ENCODE measurements at places on chromosomes 7 and 10.

DNA sequence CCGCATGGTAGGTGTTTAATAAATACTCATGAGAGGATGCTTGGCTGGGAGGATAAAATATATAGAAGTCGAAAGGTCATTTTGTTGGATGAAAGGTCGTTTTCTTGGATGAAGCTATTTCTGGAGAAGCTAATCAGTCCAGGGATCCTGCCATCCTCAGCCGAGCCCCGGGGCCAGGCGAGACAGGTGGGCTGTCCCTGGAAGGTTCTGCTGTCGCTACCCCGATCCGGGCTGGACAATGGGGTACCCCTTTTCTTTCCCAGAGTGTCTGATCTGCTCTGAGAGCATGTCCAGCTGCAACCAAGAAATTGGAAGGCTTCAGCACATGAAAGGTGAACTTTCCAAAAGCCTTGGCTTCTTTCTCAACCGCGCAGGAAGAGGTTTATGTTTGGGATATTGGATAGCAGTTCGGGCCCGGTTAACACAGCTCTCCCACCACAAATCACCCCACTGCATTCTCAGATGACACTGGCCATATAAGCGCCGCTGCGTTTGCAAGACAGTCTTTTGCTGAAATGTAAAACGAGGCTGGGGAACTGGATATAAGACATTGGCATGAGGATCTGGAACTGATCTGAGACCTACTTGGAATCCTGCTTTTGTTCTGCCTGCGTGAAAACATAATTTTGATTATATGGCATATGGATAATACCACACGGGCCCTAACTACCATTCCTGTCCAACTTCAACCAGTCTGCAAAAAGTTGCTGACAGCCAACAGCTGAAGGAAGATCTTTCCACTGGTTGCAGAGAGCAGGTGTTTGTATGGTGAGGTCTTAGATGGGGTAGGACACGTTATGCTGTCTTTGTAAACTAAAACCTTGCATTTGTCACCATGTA lies 31.2 kb upstream of the MSRB2 start:
- DNase-seq: no peak

DNA sequence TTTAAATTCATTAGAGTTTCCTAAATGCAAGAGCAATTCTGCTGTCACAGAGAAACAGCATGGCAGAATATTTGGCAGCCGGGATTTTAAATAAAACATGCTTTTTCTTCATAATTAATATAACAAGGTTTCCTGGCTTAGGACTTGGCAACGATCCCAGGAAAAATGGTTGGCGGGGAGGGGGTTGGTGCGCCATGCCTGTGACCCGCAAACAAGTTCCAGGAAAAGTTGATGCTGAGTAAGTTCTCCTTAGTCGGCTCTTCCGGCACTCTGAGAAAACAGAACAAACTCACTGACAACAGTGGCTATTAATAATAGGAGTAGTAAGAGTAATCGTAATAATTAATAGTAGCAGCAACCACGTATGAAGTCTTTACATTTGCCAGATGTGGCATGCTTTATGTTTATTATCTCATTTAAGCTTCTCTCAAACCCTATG lies 4.6 kb downstream of the HABP2 start:
- no peak for DNase-seq

GRCh38 chr7:138663725-138664710 lies 37.1 kb downstream of the SVOPL start:
- DNase-seq: no peak

- DNase-seq: no peak
Measured at GRCh38 chr10:129553928-129554327, 86.9 kb downstream of the MGMT start.

- no peak for DNase-seq
Measured at GRCh38 chr10:129652521-129653201, 185.6 kb downstream of the MGMT start.

- DNase-seq: no peak
Measured at GRCh38 chr7:11437994-11438393, 394.0 kb downstream of the THSD7A start.

- no peak for DNase-seq
Measured at GRCh38 chr7:36406156-36406555, 16.5 kb downstream of the ANLN start.

GRCh38 chr10:58833771-58834561 lies 321.3 kb downstream of the BICC1 start:
- DNase-seq: no peak

DNA sequence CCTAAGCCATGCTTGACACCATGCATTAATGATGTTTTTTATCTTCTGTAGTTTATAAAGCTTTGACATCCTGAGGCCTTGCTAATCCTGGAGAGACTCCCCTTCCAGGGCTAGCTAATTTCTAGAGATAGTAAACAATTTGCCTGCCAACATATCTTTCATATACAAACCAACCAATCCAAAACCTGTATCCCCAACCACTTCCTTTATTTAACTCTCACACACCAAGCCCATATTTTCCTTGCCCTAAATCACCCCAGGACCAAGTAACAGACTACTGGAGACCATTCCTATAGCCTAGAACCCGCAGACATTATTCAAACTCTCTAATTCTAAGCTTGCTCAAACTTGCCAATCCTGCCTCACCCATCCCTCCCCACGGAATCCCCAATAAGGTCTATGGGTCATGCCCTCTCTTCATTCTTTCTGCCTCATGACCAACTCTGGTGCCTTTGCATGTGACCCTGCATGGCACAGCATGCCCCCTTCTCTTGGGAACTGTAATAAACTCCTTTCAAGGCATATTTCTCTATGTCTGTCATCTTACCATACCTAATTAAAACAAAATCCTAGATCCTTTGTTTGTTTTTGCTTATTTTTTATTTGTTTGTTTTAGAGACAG lies 116.6 kb upstream of the CACUL1 start:
- DNase-seq: no peak

GRCh38 chr7:148147438-148147837 lies 443.1 kb upstream of the C7orf33 start:
- DNase-seq: no peak

DNA sequence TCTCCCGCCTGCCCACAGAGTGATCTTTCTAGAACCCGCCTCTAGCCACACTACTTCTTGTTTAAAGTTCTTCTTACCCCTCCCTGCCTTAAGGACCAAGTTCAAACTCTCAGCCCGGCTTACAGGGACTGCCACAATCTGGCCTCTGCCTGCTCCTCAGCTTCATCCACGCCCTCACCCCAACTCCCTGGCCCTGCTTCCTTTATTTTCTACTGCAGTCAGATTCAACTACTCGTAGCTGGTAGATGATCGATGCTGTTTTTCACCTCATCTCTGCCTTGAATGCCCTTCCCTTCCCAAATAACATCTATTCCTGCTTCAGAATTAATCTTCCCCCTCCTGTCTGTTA lies 508.5 kb downstream of the RPS24 start:
- no peak for DNase-seq

DNA sequence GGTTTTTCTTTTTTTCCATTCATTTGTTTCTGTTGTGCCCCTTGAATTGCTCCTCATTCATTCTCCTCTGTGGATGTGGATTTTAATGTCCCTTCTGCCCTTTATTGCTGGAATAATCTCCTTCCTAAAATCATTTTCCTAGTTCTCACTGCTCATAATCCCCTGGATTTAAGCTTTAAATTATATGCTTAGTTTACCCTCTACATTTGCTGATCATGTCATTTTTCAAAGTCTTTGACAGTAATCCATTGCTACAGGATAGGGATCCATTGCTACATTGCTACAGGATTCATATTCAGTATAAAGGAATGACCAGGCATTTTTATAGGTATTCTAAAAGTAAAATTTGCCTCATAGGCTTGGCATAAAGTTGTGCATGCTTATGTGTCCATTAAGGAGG lies 14.3 kb downstream of the ADAM22 start:
- no peak for DNase-seq

- no peak for DNase-seq
Measured at GRCh38 chr10:36840788-36841187, 284.6 kb upstream of the ANKRD30A start.

GRCh38 chr7:47454069-47454973 lies 127.6 kb downstream of the TNS3 start:
- DNase-seq: no peak

DNA sequence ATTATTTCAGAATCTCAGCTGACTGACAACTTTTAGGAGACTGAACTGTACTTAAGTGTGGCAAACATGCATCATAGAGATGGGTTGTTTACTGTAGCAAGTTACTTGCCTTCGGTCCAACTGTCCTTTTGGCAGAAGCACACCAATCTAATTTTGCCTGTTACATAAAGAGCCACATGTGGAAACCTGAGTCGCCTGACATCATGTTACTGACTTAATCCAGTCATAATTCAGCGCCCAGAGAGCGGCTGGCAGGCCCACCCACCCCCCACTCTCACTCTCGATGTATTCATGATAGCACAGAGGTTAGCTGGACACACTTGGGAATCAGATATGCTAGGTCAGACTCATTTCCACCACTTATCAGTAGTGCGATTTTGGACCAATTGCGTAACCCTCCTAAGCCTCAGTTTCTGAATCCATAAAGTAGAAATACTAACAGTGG lies 57.3 kb upstream of the CAPZA2 start:
- no peak for DNase-seq

GRCh38 chr7:121449329-121449728 lies 53.2 kb upstream of the FAM3C start:
- DNase-seq: no peak

DNA sequence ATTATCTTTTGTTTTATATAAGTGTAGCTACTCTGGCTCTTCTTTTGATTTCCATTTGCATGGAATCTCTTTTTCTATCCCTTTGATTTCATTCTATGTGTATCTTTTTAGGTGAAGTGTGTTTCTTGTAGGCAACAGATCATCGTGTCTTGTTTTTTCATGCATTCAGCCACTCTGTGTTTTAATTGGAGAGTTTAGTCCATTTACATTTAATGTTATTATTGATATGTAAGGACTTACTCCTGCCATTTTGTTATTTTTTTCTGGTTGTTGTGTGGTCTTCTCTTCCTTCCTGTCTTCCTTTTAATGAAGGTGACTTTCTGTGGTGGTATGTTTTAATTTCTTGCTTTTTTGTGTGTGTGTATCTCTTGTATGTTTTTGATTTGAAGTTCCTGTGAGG lies 81.6 kb downstream of the BBS9 start:
- DNase-seq: no peak

DNA sequence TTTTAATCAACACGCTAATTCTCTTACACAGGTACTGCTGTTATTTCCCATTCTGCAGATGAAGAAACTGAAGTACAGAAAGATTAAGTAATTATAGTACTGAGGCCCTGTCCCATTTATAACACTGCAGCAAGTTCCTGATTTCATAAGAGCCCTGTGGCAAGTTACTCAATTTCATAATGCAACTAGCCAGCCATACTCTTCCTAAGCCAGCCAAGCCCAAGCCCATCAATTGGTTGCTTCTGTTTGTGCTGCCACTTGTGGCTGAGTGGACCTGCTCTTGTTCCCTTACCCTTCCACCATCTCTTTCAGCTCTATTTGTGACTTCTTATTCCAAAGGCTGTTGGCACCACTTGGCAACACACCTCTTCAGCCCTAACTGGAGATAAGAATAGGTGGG lies 19.7 kb upstream of the PRPF18 start:
- DNase-seq: no peak

- no peak for DNase-seq
Measured at GRCh38 chr10:35214607-35215020, 88.0 kb downstream of the CREM start.

- no peak for DNase-seq
Measured at GRCh38 chr7:102942868-102943267, 30.1 kb downstream of the LRRC17 start.

- DNase-seq: no peak
Measured at GRCh38 chr10:266974-267425, 131.7 kb downstream of the ZMYND11 start.

DNA sequence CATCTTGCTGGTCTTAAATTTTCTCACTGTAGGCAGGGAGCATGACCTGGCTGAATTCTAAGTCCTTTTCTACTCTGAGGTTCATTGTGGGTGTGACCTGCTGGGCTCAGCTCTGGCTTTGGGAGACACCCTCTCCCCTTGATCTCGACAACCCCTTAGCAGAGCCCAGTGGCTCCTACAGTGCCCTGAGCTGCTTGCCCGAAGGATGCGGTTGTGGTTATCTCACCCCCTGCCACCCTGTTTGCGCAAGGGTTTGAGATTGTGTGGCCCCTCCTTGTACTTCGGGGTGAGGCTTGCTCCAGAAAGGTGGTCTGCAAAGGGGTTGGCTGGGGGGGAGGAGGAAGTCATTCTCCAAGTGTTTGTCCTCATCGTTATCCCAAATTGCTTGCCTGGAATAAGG lies 55.3 kb downstream of the TCF7L2 start:
- DNase-seq: no peak

- DNase-seq: no peak
Measured at GRCh38 chr7:73329861-73330581, 2.1 kb downstream of the FKBP6 start.

- DNase-seq: no peak
Measured at GRCh38 chr10:102279104-102279503, 33.8 kb downstream of the GBF1 start.

GRCh38 chr10:30219971-30220751 lies 128.9 kb downstream of the MTPAP start:
- no peak for DNase-seq

DNA sequence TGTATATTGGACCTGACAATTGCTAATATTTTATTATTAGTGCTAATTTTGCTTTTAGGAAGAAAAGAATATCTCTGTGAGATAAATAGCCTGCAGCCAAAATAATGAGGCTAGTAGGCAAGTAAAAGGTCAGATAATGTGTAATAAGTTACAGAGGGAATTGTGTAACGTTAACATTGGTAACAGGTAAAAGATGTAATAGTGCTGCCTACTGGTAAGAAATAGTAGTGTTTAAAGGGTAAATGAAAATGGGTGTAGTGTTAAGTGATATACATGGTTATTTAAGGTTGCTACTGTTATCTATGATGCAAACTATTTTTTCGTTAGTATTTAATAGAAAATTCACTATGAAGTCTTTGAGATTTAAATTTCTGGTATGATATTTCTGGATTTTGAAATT lies 9.2 kb upstream of the FOXP2 start:
- no peak for DNase-seq

GRCh38 chr7:30389791-30390190 lies 88.8 kb downstream of the NOD1 start:
- DNase-seq: no peak

Measured in activated T-helper 1 cell treated with anti-CD3 and anti-CD28 coated beads, Interleukin-2, amount 50 U/mL, for 16 hours (primary cell).